ENCODE measurements at places on chromosomes 6 and 20.

- no peak for DNase-seq
Observed at GRCh38 chr20:62875419-62876361, 14.1 kb upstream of the TCFL5 start.

DNA sequence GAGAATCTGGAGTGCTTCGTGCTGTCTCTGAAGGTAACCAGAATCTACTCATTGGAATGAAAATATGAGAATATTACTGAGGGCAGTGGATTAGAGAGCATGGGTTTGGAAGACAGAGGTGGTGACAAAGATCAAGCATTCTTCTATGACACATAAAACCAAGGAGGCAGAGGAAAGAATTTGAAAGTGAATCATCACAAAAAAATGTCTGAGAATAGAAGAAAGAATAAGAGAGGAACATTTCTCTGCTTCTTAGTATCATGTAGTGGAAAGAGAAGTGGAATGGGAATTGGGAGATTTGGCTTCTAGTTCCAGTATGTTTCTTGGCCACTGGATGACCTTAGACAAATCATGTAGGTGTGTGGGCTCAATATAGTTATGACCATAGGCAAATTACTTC is 474.0 kb downstream of the TFAP2B start:
- no peak for DNase-seq

DNA sequence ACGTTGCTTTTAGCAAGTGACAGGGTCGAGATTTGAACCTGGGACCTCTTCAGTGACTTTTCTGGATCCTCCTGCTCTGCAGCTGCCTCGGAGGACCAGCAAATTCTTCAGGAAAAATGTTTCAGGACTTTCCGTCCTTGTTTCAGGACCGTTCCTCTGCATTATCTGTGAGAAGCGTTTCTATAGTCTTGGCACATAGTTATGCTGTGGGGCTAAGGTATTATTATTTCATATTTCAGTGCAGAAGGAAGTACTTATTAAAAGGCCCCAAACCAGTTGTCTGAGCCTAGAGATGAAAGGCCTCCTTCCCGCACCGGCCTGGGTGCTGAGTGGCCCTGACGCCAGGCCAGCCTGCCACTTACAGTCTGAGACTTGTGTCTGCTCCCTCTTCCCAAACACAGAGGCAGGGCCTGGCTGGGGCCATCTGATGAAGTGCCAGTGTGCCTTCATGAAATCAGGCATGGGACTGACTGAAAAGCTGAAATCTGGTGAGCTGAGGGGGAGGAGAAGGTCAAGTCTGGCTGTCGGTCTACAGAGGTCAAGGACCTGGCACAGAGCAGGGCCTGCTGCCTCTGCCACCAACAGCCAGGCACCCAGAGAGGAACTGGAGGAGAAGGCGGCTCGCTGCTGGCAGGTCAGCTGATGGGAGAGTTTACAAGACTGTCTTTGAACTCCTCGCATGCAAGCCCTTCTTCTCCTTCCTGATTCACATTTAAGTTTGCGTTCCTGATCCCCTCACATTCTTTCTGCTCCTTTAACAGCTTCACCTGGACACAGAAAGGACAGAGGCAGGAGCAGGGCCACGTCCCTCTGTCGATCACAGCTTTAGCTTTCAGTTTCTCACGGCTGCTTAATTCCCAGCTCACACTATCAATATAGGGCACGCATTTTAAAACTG is 8.9 kb upstream of the QKI start:
- no peak for DNase-seq

DNA sequence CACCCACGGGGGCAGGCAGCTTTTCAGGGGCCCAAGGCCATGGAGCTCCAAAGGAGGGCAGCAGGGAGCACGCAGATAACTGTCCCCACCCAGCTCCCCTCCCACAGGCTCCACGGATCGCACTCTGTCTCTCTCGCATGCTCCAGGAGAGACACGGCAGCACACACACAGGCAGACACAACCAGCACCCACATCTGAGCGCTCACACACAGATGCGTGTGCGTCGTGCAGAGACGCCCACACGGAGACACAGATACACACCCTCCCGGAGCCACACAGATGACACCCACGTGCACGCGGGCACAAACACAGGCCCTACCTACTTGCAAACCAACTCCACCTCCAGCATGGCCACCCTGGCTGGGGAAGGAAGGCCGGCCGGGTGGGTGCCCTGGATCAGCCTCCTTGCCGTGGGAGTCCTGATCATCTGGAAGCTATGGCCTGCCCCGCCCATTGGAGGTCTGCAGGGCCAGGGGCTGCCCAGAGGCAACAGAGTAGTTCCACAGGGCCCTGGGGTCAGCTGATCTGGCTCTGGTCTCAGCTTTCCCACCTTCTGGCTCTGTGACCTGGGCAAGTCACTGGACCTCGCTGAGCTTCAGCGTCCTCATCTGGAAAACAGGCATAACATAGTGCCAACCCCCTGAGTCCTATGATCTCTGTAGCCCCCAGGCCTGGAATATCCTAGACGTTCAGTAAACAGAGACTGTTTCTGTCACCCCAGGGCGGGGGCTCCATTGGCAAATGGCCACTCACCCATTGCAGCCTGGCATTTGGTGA is 31.5 kb downstream of the AAR2 start:
- no peak for DNase-seq
